ENCODE measurements at places on chromosomes 2 and 18.

- DNase-seq, result no peak
These were observed 17.3 kb upstream of the PRKCE start for GRCh38 chr2:45634223-45634622.

DNA sequence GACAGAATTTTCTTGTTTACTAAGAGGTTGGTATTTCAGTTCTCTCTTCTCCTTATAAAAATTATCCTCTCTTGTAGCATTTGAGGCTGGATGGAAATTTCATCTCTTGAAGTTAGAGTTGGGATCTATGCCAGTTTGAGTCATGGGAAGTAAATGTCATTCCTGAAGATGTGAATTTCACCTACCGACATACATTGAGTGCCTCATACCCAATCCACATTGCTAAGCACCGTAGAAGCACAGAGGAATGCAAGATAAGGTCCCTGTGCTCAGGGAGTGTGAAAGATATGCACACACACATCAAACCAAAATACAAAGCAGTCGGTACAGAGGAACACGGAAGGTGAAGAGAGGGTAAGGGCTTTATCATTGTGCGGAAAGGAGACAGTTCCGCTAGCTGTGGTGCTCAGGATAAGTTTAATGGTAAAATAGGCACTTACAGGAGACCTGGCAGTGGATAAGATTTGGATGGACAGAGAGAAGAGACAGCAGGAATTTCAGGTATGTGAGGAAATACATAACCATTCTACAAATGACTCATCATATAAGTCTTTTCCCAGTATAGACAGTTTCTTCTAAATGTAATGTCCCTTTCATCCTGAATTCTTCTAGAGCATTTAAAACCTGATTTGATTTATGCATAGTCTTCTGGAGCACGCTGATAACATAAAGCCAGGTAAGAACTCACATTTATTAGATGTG lies 205.3 kb upstream of the ST6GAL2 start:
- no peak for DNase-seq

DNA sequence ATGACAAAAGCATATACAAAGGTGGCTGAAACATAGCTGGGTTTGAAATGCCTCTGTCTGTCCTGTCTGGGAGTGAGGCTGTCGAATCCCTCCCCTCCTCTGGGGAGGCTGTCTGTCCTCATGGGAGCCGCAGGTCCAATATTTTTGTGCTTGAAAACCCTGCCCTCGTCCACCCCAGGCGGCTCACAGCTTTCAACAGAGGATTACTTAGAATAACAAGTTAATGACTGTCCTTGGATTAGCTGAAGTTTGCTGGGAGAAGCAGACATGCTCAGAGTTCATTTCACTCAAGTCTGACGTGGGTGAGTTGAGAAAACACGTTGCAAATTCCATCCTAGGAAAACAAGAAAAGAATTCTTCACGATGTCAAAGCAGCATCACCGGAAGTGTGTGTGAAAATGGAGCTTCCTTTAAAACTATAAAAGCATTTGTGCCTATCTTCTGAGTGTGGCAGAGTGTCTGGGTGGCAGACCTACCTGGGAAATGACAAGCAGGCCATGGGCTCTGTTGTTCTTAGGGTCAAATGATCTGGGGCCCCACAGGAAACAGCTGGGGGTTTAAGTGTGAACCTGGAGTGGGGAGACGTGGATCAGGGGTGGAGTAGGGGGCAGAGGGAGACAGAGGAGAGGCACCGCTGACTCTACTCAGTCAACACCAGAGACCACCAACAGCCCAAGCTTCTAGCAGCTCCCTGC lies 77.1 kb downstream of the DDX1 start:
- no peak for DNase-seq

- DNase-seq, result no peak
These were observed 142.3 kb downstream of the ABCA12 start for GRCh38 chr2:214995926-214996670.

- DNase-seq, result no peak
These were observed 168.1 kb downstream of the TMEM163 start for GRCh38 chr2:134550566-134551164.

DNA sequence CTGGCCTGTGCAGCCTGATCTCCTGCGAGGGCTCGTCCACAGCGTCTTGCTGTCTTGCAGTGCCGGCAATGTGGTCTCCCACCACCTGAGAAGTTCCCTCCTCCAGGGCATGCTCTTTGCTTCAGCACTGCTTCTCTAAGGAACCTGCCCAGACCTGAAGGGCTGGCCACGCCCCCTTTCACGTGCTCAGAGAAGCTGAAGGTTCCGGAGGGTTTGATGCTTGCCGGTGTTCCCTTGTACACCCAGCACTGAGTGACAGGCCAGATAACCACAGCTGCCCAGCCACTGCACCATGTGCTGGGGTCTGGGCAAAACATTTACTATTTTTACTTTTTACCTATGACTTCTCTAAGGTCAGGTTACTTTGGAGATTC lies 1.7 kb upstream of the POLR2D start:
- no peak for DNase-seq

GRCh38 chr2:122750095-122750494 lies 994.6 kb downstream of the TSN start:
- DNase-seq, result no peak

- DNase-seq, result no peak
These were observed 477 bp downstream of the ACVR1 start for GRCh38 chr2:157875641-157876065.

GRCh38 chr2:239943991-239944631 lies 81.0 kb downstream of the NDUFA10 start:
- DNase-seq, result no peak

- no peak for DNase-seq
These were observed 87.2 kb downstream of the LPIN1 start for GRCh38 chr2:11833601-11834000.

DNA sequence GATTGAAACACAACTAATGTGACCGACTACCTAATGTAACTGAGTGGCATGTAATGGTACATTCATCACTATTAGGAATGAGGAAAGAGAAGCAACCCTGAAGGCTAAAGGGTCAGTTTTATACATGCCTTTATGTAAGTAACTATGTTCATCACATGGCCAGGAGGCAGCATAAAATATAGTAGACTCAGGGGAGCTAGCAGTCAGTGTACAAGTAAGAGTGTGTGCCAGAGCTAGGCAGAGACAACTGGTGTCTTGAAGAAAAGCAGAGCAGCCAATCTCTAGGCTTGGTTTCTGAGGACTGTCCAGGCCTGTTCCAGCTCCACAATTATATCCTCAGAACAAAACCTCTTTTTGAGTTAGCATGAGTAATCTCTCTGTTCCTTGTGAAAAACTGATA lies 18.1 kb downstream of the SMAD2 start:
- no peak for DNase-seq

- no peak for DNase-seq
These were observed 186.6 kb downstream of the SNTG2 start for GRCh38 chr2:1137264-1137663.

DNA sequence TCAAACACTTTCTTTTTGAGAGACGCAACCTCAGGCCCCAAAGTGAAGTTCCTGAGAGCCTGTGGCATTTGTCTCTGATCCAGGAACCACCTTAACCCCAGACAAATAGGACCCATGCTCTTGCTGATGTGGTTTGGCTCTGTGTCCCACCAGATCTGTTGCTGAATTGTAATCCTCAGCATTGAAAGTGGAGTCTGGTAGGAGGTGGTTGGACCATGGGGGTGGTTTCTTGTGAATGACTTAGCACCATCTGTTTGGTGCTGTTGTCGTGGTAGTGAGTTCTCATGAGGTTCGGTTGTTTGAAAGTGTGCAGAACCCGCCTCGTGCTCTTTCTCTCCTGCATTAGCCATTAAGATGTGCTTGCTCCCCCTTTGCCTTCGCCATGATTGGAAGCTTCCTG lies 252.6 kb downstream of the FAM210A start:
- DNase-seq, result no peak
